Bronchial epithelial cell (primary cell): ENCODE measurements at places on chromosomes 12 and 14. TPM values are rescaled to one million over a fixed set of nuclear protein-coding genes. Genes with fewer than 3 reads are reported as not detected.

The GPD1 gene
- 0.26 and 0.53 TPM in 2 replicates for total RNA-seq

The RNU4-1 gene
- total RNA-seq: under 0.01 and 564 TPM in 2 replicates

The ITGB7 gene
- 8.4 and 15.7 TPM in 2 replicates for total RNA-seq

The RFLNA gene
- total RNA-seq: not detected in 2 replicates

The FAR2 gene
- 1.5 and 2.4 TPM in 2 replicates for total RNA-seq

The CDCA3 gene
- total RNA-seq: 0.26 and 0.51 TPM in 2 replicates

The RPS6KL1 gene
- total RNA-seq: 1.5 and 6.1 TPM in 2 replicates

The METTL17 gene
- 30.0 and 56.1 TPM in 2 replicates for total RNA-seq

The KLRC2 gene
- not detected in 2 replicates for total RNA-seq

The RNASE3 gene
- total RNA-seq: not detected in 2 replicates

The OVCH1 gene
- 0.26 TPM in 1 of 2 replicates, not detected in the other for total RNA-seq

The PZP gene
- total RNA-seq: not detected in 2 replicates

The LRP1-AS gene
- total RNA-seq: not detected in 2 replicates

The NAV3 gene
- total RNA-seq: 1.6 and 3.2 TPM in 2 replicates

The TMTC1 gene
- total RNA-seq: 4.5 and 9.1 TPM in 2 replicates

The MAP3K12 gene
- 2.0 and 3.9 TPM in 2 replicates for total RNA-seq

The PRR4 gene
- 0.53 TPM in 1 of 2 replicates, not detected in the other for total RNA-seq

The MUCL1 gene
- not detected in 2 replicates for total RNA-seq

The ANKLE2 gene
- 71.6 and 82.7 TPM in 2 replicates for total RNA-seq

The GLT1D1 gene
- total RNA-seq: not detected in 2 replicates

The TMEM132C gene
- not detected in 2 replicates for total RNA-seq

The PPP1CC gene
- total RNA-seq: 42.8 and 86.6 TPM in 2 replicates

The RD3L gene
- total RNA-seq: not detected in 2 replicates

The COL2A1 gene
- under 0.01 TPM in 2 replicates for total RNA-seq

The ACSM4 gene
- not detected in 2 replicates for total RNA-seq

The KRT82 gene
- not detected in 2 replicates for total RNA-seq

The OTX2 gene
- total RNA-seq: not detected in 2 replicates

The B3GNT4 gene
- total RNA-seq: 0.53 and 2.0 TPM in 2 replicates

The SLC25A47 gene
- not detected in 2 replicates for total RNA-seq

The CCDC60 gene
- 0.26 TPM in 2 replicates for total RNA-seq

The GPRC5D gene
- total RNA-seq: 0.77 TPM in 1 of 2 replicates, not detected in the other

The VDR gene
- 3.2 and 3.4 TPM in 2 replicates for total RNA-seq

The LMNTD1 gene
- 0.13 TPM in 1 of 2 replicates, not detected in the other for total RNA-seq

The G2E3 gene
- total RNA-seq: 10.0 and 11.8 TPM in 2 replicates

The SSTR1 gene
- total RNA-seq: under 0.01 TPM in 1 of 2 replicates, not detected in the other

The EPYC gene
- not detected in 2 replicates for total RNA-seq

The ACVRL1 gene
- total RNA-seq: under 0.01 TPM in 1 of 2 replicates, not detected in the other

The TAS2R7 gene
- total RNA-seq: not detected in 2 replicates

The STXBP6 gene
- not detected in 2 replicates for total RNA-seq

The RAP1B gene
- 175 and 183 TPM in 2 replicates for total RNA-seq

The P3H3 gene
- 11.3 and 20.0 TPM in 2 replicates for total RNA-seq

The ADAMTS20 gene
- not detected in 2 replicates for total RNA-seq

The GCH1 gene
- total RNA-seq: 7.9 and 9.0 TPM in 2 replicates

The RNASE7 gene
- 8.2 and 12.1 TPM in 2 replicates for total RNA-seq
